NCI-H187 (cell line): ENCODE measurements at places on chromosomes 1 and 21.

DNA sequence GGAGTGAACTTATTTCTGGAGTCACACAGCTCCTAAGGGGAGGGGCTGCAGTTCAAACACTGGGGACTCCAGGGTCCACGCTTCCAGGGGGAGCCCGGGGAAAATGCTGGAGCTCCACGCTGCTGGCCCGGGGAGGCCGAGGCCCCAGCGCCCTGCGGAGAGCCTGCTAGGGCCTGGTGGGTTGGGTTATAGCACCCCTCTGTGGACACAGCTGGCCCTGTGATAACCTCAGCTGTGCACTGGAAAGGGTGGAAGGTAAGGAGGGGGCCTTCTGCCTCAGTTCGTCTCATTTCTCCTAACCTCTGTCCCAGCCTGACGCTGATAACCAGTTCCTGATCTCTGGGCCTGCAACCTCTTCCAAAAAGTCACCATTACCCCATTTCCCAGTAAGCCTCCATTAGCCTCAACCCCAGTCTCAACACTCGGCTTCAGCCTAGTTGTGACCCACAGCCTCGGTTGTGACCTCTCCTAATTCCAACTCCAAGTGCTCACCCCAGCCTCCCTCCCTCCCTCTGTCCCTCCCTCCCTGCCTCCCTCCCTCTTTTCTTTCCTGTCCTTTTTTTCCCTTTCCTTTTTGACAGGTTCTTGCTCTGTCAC, 7.1 kb downstream of the NBL1 start:
- DNase-seq, result no peak

- no peak for DNase-seq
These were observed 315.0 kb downstream of the TGFB2 start for GRCh38 chr1:218659911-218660677.

GRCh38 chr1:8378981-8379470, 61.1 kb downstream of the SLC45A1 start:
- no peak for DNase-seq

DNA sequence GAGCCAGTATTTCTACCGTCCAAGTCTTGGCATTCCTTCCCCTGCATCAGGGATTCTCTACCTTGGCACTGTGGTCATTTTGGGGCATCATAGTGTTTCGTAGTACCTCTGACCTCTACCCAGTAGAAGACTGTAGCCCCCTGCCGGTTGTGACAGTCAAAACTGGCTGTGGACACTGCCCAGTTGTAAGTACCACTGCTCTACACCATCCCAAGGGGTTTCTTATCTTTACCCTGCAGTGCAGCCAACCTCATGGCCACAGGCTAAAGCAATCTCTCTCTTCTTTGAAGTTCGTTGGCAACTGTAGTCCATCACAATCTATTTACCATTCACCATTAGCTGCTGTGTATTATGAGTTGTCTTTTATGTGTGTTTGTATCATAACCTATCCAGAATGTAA, 29.3 kb upstream of the ERO1B start:
- no peak for DNase-seq

DNA sequence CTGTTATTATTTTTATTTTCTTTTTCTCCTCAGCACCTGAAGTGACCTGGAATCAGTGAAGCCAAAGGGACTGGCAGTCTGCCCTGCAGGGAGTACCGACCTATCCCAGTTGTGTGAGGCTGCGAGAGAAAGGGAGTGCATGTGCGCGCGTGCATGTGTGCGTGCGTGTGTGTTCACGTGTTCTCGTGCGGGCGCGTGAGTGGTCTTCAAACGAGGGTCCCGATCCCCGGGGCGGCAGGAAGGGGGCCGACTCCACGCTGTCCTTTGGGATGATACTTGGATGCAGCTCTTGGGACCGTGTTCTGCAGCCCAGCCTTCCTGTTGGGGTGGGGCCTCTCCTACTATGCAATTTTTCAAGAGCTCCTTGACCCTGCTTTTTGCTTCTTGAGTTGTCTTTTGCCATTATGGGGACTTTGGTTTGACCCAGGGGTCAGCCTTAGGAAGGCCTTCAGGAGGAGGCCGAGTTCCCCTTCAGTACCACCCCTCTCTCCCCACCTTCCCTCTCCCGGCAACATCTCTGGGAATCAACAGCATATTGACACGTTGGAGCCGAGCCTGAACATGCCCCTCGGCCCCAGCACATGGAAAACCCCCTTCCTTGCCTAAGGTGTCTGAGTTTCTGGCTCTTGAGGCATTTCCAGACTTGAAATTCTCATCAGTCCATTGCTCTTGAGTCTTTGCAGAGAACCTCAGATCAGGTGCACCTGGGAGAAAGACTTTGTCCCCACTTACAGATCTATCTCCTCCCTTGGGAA, 123.3 kb downstream of the PRDM2 start:
- DNase-seq, result no peak

GRCh38 chr1:164263540-164263939, 295.4 kb upstream of the PBX1 start:
- no peak for DNase-seq

- DNase-seq, result no peak
These were observed 7.9 kb upstream of the UMODL1 start for GRCh38 chr21:42063191-42063570.

- no peak for DNase-seq
These were observed 88.5 kb upstream of the NEK7 start for GRCh38 chr1:198068285-198068684.

GRCh38 chr21:30580132-30580531, 10.1 kb downstream of the KRTAP22-2 start:
- no peak for DNase-seq

- no peak for DNase-seq
These were observed 17.2 kb downstream of the KCNJ15 start for GRCh38 chr21:38273745-38274542.

- DNase-seq, result no peak
These were observed 4.4 kb upstream of the SLC37A1 start for GRCh38 chr21:42509244-42509643.

GRCh38 chr1:44496541-44497171, 91.6 kb downstream of the RNF220 start:
- DNase-seq, result no peak

DNA sequence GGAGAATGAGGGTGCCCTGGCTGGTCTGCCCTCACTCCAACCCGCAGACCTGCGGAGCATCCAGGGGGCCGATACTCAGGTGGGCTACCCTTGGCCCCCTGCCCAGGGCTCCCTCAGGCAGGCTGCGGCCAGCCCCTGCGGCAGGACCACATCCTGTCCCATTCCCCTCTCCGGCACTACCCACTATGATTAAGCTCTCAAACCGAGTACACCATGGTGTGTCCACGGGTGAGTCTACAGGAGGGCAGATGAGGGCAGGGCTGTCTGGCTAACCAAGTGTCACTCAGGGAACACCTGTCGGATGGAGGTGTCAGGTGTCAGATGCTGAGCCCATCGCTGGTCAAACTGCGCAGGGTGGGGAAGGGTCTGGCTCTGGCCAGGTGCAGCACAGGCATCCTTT, 47.2 kb downstream of the SLC66A1 start:
- no peak for DNase-seq

DNA sequence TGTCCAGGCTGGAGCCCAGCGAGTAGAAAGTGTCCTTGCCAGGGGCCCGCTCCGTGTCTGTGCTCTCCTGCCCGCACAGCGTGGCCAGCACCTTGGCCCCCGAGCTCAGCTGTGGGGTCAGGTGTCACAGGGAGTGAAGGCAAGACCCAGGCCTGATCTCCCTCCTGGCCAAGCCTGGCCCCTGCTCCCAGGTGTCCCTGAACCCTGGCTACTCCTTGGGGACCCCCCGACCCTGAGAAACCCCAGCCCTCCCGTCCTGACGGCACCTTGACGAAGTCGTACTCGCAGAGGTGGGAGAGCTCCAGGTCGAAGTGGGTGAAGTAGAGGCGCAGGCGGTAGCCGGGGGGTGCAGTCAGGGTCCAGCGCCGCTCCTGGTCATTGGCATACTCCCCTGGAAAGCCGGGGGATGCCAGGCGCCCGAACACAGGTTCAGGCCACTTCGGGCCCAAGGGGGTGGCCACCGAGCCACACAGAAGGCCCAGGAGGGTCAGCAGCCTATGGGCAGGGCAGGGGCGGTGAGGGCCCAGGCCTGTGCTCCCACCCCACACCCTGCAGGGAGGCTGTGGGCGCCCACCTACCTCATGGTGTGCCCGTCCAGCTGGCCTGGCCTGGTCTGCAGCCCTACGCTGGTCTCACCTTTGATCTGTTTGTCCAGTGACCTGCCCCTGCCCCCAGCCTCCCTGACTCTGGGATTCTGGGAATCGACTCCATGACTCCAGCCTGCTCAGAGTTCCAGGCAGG, at the start of gene MASP2:
Gene MASP2, minus strand, starts transcription at position 615 of the 741 bp plus-strand sequence. Its CDS starts 32 bp downstream, at position 583.
- DNase-seq, result no peak

DNA sequence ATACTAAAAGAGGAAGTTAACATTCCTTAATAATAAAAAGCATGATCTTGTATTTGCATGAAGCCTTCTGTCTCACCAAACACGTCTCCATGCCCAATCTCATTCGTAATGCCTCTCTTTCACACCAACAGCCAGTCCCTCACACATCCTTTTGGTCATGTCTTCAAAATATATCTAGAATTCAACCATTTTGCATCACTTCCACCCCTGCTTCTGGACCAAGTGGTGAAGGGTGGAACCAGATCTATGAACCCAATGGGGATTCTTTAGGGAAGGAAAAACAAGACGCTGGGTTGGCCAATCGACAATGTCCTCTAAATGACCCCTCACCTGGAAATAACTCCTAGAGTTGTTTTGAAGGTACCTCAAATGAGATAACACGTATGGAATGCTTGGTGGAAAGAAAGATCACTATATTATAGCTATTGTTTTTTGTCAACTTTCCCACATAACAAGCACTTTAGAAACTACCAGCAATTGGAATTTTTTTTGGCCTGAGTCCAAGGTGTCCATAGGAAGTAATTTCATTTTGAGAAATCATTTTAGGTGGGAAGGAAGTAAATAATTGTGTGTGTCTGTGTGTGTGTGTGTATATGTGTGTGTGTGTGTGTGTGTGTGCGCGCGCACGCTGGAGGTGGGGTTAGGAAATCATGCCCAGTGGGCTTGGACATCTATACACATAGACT, at the start of gene KCNA10:
Gene KCNA10, minus strand, starts transcription at position 51 of the 686 bp plus-strand sequence. CDS start 388 bp downstream, outside the sequence.
- DNase-seq, result no peak

DNA sequence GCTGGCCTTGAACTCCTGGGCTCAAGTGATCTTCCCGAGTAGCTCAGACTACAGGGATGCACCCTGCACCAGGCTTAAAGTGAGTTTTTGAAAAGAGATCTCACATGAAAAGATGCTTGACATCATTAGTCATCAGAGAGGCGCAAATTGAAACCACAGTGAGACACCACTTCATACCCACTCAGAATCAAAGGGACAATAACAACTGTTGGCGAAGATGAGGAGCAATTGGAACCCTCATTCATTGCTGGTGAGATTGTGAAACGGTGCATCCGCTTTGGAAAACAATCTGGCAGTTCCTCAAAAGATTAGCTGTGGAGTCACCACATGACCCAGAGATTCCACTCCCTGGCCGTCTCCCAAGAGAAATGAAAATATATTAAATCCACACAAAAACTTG, 122.3 kb downstream of the PGBD5 start:
- DNase-seq, result peak; percentile 19

DNA sequence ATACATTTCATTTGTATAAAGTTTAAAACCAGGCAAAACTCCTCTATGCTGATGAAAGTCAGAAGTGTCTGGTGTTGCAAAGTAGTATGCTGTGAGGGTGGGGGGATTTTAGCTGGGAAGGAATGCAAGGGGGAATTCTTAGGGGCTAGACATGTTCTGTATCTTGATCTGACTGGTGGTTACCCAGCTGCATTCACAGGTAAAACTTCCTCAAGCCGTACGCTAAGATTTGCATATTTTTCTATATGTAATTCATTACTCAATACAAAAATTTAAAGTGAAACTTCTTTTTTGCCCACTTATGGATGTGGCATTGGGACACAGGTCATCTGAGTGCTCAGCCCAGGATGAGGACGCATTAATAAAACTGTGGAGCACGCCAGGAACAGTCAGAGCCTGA, 323.3 kb downstream of the PAPPA2 start:
- DNase-seq, result no peak

DNA sequence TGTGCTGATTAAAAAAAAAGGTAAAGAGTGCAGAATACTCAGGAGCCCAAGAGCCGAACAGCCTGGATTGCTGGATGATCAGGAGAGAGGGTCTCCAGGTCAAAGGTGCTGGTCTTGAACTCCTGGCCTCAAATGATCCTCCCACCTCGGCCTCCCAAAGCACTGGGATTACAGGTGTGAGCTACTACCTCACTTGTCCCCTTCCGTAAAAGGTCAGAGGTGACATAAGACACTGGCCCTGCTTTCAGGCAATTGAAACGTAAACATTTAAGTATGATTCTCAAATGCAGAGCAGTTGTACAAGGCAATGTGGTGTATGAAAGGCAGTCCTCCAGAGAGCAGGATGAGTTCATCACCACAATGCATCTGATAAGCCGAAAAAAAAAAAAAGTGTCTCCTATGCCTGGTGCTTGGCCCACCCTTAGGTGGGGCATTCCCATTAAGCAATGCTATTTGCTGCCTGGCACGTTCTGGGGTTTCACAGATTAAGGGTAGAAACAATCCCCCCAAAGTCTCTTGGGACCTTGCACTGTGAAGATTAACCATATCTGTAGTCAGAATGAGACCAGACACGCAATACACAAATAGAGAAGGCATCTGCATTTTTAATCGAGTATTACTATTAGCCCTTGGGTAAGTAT, 47.7 kb downstream of the PARP1 start:
- DNase-seq, result no peak

GRCh38 chr1:58755468-58755872, 28.4 kb downstream of the JUN start:
- no peak for DNase-seq

GRCh38 chr1:13812456-13813397, 112.7 kb downstream of the PRDM2 start:
- no peak for DNase-seq

- no peak for DNase-seq
These were observed 253.6 kb upstream of the IRF2BP2 start for GRCh38 chr1:234863551-234863971.

DNA sequence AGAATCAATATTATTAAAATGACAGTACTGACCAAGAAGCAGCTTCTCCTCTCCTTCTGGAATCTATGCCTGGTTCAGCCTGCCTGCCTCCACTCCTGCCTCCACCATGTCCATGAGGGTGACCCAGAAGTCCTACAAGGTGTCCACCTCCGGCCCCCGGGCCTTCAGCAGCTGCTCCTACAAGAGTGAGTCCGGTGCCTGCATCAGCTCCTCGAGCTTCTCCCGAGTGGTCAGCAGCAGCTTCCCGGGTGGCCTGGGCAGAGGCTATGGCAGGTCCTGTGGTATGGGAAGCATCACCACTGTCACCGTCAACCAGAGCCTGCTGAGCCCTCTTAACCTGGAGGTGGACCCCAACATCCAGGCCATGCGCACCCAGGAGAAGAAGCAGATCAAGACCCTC, 822.4 kb upstream of the NEGR1 start:
- no peak for DNase-seq
